Activated T-cell treated with anti-CD3 and anti-CD28 coated beads for 1 hour (primary cell): ENCODE measurements at places on chromosomes 13 and 19.

- DNase-seq, result no peak
These were observed 51.1 kb upstream of the CYP4F8 start for GRCh38 chr19:15563931-15564330.

DNA sequence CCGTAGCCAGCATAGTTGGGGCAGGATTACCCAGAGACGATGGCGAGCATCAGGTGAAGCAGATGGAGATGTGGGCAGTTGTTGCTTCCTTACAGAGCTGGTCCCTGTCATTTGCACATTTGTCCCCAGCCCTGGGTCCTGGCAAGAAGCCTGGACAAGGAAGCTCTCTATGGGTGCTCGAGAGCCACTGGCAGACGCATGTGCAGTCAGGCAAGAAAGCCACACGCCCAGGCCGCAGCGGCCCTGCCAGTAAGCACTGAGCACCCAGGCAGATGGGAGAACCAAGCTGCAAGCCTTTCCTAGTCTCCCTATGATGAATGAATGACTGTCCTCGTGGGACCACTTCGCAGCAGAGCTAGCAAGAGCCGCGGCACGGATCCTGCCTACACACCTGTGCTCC is 182.8 kb downstream of the FOXO1 start:
- DNase-seq, result no peak

- DNase-seq, result no peak
These were observed 28.0 kb downstream of the FPR3 start for GRCh38 chr19:51822946-51823345.

DNA sequence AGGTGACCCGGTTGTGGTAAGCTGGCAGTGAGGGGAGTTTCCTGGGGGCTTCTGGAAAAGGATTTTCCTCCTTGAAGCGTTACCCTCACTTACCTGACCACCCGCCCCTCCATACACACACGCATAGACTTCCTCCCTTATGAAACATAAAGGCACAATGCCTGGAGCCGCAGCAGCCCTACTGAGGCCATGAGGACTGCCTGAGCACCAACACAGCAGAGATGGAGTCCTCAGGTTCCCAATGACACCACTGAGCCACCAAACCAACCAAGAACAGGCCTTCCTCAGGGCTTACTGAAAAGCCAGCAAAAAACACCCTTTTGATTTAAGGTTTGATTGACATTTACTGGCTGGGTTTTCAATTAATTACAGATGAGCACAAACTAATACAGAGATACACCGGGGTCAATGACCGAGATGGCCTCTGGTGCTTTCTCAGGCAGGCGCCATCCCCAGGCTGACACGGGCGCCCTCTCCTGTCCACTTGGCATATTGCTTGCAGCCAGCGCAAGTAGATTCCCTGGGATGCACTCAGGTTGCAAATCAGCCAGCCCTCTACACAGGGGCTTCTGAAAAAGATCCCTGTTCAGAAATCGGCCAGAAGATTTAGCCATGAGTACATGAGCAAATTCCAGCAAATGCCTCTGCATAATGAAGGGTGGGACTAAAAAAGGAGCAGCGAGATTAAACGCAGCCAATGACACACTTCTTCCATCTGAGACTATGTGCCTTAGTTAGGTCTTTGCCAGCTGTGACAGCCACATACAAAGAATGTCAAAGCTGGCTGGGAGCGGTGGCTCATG is 14.8 kb downstream of the OPA3 start:
- peak; percentile 38 for DNase-seq

DNA sequence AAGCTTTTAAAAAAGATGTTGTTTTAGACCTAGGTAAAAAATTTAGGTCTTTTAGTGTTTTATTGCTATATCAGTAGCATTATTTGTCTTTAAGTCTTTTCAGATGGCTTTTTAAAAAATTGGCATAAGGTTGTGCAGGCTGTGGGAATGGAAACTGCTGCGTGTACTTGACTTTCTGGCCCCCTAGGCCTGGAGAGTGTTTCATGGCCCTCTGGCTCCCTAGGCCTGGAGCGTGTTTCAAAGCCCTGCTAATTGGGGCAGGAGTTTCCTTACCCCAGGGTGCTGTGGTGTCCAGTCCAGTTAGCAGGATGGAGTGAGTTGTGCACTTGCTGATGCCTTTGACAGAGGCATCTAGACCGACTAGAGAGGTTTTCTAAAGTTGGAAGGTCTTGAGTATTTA is 23.8 kb downstream of the PRAM1 start:
- DNase-seq, result no peak

DNA sequence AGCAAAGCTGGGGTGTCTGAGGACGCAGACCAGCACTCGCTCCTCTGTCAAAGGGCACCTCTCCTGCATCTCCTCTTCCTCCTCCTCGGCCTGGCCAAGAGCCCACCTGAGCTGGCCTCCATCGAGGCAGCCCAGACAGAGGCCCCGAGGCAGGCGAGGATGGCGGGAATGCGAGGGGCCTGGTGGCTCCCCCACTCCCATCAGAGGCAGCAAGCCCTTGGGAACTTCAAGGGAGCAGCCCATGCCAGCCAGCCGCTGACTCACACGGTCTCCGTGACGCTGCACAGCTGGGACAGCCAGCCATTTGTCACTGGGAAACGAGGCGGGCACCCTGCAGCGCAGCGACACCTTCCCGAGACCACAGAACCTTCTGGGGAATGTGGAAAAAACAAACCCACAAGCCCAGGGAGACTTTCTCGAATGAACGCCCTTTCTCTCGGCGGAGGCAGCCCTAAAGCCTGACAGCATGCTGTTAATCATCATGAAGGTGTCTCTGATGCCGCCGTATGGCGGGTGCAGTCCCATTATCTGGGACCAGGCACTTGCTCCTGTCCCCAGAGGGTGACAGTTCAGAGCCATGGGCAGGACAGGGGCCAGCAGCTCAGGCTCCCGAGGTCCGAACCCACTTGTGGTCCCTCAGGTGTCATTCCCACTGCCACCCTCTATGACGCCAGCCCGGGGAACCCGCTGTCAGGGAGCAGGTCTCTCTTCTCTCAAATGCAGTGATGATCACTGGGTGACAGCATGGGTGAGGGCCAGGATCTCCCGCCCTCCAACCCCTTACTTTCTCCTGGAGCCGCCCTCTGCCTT is 53.0 kb downstream of the PEPD start:
- DNase-seq, result no peak

GRCh38 chr19:48873476-48874302 is 1.5 kb downstream of the PPP1R15A start:
- DNase-seq, result no peak

- no peak for DNase-seq
These were observed 38.7 kb downstream of the CYP2B6 start for GRCh38 chr19:41029524-41030432.

GRCh38 chr13:99800951-99801350 is 170.6 kb downstream of the ZIC5 start:
- DNase-seq, result no peak

DNA sequence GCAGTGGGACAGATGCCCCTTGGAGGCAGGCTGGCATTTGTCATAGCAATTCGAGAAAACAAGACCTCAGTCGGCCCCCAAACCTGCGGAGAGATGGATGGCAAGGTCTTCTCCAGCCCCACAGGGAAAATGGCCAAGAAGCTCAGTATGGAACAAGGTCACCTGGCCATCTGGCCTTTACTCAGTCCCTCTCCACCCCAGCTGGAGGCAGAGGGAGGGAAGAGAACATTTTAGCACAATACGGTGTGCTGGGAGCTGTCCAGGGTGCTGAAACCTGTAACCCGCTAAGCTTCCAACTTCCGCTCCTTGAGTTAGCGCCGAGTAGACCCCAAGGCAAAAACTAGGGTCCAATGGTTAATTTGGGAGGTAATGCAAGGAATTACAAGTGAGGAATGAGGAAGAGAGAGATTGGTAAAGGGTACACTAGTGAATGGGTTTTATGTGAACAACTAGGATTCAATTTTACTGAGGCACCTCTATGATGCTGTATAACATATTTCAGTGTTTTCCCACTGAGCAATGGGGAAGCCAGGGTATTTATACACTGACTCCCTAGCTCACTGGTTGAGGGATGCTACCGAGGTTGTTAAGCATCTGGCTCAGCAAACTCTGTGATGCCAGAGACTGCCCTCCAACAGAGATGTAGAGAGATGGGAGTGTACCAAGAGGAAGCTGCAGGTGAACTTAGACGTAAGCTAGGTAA is 64.3 kb downstream of the CACNA1A start:
- DNase-seq, result peak; percentile 30

GRCh38 chr19:48946463-48947257 is 8.0 kb upstream of the BAX start:
- DNase-seq, result no peak

DNA sequence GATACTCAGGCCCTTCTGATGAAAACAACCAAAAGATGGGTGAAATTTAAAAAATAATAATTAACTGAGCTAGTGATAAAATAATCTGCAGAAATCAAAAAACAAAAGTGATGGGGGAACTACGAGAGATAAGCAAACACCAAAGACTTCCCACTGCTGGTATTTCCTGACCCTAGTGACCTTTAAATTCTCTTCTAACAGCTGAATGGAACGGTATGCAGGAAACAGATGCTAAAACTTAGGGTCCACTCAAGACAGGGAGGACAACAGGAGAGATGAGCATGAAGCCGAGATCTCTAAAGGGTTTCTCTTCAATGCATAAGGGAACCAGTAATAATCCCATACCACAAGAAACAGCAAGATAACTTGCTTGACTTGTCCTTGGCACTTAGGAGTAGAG is 50.8 kb downstream of the USP12 start:
- DNase-seq, result no peak

GRCh38 chr13:41244556-41244955 is 18.8 kb downstream of the MTRF1 start:
- no peak for DNase-seq

DNA sequence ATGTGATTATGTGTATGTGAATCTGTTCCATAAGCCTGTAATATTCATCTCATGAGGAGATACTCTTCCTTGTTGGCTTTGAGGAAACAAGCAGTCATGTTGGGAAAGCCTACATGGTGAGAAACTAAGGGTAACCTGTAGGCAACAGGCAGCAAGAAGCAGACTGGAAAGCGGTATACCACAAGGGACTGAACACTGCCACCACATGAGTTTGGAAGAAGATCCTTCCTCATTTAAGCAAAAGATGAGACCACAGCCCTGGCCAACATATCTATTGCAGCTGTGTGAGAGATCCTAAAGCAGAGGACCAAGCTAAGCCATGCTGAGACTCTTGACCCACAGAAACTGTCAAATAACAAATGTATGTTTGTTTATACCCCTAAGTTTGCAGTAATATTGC is 134.8 kb downstream of the B3GLCT start:
- DNase-seq, result no peak

DNA sequence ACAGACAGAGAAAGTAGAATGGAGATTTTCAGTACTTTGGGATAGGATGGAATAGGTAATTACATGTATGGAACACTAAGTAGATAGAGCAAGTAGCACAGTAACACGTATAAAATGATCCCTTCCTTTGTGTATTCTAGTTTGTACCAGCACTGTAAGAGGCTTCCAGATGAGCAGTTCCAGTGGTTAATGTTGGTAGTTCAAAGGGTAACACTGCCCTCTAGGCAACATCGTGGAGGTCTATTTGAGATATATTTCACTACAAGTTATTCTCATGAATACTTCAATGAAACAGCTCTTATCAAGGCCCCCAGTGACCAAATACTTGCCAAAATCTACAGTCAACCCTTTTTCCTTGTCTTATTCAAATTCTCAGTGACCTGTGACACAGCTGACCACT is 13.5 kb upstream of the ZNF563 start:
- DNase-seq, result peak; percentile 2

DNA sequence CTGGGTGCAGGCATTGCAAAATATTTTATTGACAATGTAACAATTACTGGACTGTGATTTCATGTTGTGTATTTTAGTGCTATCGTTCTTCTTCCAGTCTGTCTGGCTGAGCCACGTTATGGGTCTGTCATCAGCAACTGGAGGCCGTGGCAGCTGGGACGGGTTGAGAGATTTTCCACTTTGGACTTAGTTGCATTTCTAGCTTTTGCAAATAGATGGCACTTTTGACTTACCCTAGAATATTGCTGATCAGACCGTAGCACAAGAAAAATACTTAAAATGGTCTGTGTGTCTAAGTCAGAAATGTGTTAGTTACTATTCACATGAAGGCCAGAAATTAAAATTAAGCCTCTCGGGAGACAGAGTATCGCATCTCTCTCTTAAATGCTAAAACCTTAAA is 211.1 kb downstream of the TEX29 start:
- no peak for DNase-seq

GRCh38 chr19:38185562-38185961 is 38.5 kb downstream of the DPF1 start:
- no peak for DNase-seq

DNA sequence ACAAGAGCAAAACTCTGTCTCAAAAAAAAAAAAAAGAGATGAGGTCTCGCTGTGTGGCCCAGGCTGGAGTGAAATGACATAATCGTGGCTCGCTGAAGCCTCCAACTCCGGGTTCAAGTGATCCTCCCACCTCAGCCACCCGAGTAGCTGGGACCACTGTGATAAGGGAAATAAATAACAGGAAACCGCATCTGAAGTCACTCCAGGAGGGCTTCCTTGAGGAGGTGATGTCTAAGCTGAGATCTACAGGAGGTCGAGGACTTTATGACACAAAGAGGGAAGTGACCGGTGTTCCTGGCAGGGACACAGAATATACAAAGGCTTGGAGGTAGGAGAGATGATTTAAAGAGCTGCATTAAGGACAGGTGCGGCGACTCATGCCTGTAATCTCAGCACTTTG is 8.9 kb upstream of the NR2F6 start:
- DNase-seq, result no peak

- no peak for DNase-seq
These were observed 2823.7 kb upstream of the PCDH20 start for GRCh38 chr13:64239372-64239771.

DNA sequence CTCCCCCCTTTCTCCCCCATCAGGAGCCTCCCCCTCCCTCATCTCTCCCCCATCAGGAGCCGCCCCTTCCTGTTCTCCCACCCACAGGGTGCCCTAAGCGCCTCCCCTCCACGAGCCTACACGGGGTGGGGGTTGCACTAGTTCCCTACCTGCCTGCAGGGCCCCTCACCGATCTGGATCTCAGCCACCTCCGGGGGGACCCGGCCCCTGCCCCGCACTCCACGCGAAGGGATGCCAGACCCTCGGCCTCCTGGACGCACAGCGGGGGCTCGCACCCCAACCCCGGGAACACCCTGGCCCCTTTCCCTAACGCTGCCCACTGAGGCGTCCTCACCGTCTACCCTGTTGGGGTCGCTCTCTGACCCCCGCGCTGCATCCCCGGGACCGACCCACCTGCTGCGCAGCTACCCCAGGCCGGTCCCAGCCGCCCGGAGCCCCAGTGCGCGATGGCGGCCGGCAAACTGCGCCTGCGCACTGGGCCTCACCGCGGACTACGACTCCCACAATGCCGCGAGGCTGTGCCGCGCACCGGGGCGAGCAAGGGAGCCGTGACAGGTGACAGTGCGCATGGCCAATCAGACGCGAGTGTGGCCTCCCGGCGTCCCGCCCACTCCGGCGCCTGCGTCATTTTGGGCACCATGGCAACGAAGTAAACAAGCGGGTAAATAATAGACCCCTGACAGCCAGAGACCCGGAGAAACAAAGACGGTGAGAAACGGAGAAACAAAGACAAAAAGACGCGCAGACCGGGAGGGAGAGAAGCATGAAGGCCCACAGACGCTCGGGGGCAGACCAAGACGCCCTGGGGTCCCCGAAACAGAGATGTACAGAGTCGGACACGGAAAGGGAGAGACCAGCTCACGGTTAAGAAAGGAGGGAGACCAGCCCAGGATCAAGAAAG is at the start of gene ZSCAN18:
ZSCAN18 (minus strand) TSS at position 451 of the 901 bp plus-strand sequence. CDS start 7,964 bp downstream, outside the sequence.
- DNase-seq, result peak; percentile 93
